ENCODE measurements at places on chromosomes 7 and 10.

DNA sequence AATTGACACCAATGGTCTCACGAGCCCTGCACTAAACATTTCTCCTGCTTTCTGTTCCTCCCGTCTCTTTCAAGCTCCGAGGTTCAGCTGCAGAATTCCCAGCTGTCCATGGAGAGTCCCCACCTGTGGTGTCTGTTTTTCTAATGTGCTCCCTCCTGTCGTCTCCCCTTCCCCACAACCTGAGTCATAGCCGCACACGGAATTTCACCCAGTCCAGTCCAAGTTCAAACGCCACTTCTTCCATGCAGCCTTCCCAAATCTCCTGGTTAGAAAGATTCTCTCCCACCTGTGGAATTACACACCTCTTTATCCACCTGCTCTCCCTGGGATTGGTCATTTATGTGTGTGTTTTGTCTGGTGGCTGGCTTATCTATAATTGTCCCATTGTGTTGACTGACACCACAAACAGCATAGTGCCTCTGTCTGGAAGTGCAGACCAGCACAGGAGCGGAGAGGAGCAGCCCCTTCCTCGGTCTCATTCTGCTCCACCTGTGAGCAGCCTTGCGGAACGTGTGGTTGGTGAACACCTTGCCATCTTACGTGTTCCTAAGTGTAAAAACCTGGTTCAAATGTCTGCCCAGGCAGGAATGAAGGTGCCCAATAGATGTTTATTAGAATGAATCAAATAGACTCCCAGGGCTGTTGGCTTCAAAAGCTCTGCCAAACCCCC lies 3.3 kb upstream of the DIP2C start:
- DNase-seq, result no peak

DNA sequence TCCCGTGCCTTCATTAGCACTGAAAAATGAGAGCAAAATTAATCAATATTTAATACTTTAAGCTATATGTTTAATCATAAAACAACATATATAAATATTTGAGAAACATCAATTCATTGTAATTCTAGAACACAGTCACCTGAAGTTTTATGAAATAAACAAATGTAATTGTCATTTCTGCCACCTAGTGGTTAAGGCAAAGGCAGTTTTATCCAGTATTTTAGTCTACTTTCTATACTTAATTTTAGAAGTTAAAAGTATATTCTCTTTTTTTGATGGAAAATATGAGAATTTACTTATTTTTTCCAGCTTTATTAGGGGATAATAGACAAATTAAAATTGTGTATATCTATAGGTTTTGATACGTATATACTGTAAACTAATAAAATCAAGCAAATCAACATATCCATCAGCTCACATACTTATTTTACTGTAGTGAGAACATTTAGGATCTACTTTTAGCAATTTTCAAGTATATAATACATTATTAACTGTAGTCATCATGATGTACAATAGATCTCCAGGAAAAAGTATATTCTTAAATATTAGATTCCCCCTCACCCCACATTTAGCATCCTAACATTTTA lies 16.9 kb downstream of the PCGF6 start:
- no peak for DNase-seq

GRCh38 chr7:115637128-115637527 lies 393.4 kb downstream of the TFEC start:
- DNase-seq, result no peak

- DNase-seq, result no peak
Observed at GRCh38 chr10:9175200-9175599, 1120.7 kb downstream of the GATA3 start.

GRCh38 chr10:112475575-112476218 lies 28.7 kb downstream of the VTI1A start:
- DNase-seq, result no peak

GRCh38 chr10:33145451-33146188 lies 187.6 kb upstream of the ITGB1 start:
- DNase-seq, result no peak

- DNase-seq, result no peak
Observed at GRCh38 chr10:46257099-46257498, 29.7 kb upstream of the ANTXRL start.

GRCh38 chr10:76738991-76739390 lies 898.6 kb downstream of the KCNMA1 start:
- DNase-seq, result no peak

GRCh38 chr7:117169907-117170306 lies 153.0 kb downstream of the WNT2 start:
- DNase-seq, result no peak

- DNase-seq, result no peak
Observed at GRCh38 chr7:123548406-123548805, 9.2 kb downstream of the NDUFA5 start.

- DNase-seq, result no peak
Observed at GRCh38 chr7:40177071-40177470, 42.3 kb downstream of the SUGCT start.

GRCh38 chr7:33497051-33497450 lies 367.7 kb downstream of the BBS9 start:
- no peak for DNase-seq

DNA sequence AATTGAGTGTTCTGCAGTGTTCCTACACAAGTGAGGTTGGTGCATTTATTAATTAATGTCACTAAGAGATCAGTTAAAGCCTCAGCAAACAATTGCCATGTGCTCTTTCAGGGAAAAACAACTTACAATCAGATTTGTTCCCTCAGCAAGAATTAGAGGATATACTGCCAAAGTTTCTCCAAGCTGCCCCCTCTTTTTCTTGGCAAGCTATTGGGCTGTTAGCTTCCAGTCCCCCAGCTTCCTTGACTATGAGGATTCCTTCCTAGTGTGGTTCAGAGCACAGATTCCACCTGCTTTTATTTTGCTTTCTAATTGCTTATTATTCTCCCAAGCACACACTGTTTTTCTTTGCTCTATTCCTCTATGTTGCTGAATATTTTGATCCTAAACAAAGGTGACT lies 112.7 kb downstream of the RBM20 start:
- DNase-seq, result no peak

DNA sequence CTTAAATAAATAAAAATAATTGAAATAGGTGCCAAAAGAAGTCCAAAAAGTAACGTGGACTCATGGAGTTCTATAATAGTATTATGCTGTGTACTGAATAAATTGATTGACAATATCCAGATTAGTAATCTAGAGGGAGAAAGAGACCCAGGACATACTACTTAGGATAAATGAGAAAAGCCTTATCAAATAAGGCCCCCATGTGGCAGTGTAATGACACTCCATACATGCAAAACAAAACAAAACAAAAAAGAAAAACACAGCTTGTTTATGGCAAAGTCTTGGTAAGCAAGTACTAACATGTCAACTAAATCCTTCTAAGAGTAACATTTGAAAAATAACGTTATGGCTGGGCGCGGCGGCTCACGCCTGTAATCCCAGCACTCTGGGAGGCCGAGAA lies 3.6 kb upstream of the RUNDC3B start:
- no peak for DNase-seq

GRCh38 chr10:78023741-78024140 lies 5.6 kb downstream of the POLR3A start:
- DNase-seq, result no peak

DNA sequence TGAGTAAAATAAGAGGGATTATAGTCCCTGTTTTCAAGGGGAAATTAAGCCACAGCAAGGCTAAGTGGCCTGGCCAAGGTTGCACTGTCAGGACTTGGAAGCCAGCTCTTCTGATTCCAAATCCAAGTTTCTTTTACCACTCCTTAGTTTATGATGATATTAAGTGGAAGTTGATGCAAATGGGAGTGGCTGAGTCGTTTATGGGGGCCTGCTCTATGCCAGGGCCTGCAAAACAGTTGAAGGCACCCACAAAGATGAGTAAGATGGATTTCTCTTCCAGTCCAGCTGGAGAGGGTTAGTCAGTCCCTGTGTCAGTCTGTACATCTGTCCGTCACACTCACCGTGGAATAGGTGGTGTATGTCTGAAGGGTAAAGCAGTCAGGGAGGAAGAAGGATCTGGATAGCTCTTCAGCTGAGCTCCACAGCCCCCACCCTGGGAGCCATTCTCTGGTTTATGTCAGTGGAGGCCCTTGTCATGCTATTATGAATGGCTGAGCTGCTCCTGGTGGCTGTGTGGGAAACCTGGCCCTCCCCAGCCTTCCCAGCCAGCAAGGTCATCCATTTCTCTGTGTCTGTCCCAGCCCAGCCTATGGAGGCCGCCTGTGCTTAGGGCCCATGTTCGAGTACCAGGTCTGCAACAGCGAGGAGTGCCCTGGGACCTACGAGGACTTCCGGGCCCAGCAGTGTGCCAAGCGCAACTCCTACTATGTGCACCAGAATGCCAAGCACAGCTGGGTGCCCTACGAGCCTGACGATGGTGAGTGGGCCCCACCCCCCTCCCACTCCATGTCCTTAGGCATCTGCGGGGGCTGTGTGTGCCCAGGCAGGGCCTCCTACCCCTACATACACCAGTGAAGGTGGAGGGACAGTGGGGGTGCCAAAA lies 44.5 kb downstream of the TBATA start:
- DNase-seq, result no peak

DNA sequence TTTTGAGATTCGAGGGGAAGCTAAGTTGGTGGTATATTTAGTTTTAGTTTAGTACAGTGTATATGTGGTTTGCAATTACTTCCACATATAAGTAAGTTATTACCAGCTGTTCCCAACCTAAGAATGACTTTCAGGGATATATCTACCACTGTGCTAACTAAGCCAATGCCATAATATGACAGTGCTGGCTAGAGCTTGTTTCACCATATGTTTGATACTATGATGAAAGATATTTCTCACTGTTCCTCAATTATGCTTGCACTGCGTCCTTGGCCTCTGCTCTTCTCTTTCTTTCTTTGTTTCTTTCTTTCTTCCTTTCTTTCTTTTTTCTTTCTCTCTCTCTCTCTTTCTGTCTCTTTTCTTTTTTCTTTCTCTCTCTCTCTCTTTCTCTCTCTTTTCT lies 113.8 kb upstream of the SKAP2 start:
- DNase-seq, result no peak

DNA sequence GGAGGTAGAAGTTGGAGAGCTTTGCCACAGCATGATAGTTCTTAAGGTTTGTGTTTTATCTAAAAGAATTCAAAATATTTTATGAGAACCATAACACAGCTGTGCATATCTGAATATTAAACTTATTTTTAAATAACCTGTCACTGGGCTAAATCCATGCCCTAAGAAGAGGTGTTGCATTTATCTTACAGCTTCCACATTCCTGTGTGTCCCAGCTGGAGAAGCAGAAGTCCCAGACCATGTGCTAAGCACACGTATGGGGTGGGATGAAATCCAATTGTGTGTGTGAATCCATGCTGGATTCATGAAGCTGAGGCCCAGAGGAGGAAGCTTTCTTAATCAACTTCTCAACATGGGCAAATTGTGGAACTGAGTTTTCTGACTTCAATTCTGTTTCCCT lies 121.5 kb downstream of the PKD1L1 start:
- no peak for DNase-seq

- DNase-seq, result no peak
Observed at GRCh38 chr10:14235566-14236195, 95.0 kb downstream of the FRMD4A start.

GRCh38 chr10:99233000-99233688 lies 2.5 kb downstream of the HPSE2 start:
- no peak for DNase-seq

DNA sequence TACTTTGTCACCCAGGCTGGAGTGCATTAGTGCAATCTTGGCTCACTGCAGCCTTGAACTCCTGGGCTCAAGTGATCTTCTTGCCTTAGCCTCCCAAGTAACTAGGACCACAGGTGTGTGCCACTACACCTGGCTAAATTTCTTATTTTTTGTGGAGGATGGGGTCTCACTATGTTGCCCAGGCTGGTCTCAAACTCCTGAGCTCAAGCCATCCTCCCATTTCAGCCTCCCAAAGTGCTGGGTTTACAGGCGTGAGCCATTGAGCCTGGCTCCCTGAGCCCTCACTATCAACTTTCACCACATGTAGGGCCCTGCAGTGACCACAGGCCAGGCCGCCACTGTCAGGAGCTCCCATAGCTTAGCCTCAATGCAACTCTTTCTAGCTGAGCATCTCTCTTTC lies 110.2 kb downstream of the CUL2 start:
- no peak for DNase-seq

DNA sequence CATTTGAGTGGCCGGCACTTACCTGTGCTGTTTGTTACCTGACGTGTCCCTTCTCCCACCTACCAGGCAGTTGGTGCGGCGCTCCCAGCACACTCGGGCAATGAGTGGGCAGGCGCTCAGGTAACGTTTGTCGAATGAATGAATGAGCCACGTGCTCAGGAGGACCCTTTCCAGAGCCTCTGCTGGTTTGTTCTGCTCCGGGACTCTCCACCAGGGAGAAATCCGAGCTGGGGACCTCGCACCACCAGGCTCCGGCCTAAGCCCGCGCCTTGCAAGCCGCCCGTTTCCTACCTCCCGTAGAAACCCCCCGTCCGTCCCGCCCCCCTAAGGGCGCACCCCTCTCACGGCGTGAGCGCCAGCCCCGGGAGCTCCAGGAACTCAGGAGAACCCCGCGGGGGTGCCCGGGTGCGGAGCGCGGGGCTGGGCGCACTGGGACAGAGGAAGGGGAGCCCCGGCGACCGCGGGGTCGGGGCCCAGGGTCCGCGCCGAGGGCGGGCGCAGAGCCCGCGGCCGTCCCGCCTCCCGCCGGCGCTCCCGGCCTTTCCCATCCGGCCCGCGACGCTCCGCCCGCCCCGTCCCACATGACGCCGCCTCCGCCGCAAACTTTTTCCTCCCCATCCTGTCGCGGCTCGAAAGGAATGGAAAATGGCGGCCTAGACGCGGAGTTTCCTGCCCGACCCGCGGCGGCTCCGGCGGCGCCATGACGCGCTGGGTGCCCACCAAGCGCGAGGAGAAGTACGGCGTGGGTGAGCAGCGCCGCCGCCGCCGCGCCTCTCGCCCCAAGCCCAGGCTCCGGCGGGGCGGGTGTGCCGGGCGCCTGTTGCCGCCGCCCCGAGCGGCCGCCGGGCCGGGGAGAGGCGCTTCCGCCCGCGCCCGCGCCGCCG lies at the start of gene DOCK1:
Gene DOCK1 (plus strand): TSS at position 611 of the 884 bp plus-strand sequence. CDS start 90 bp downstream, at position 701.
- peak; percentile 70 for DNase-seq

- DNase-seq, result no peak
Observed at GRCh38 chr10:4303045-4303444, 518.0 kb upstream of the KLF6 start.

- no peak for DNase-seq
Observed at GRCh38 chr7:5429857-5430611, 6.4 kb upstream of the TNRC18 start.

- DNase-seq, result no peak
Observed at GRCh38 chr10:47104151-47104605, 192.9 kb downstream of the PTPN20 start.

DNA sequence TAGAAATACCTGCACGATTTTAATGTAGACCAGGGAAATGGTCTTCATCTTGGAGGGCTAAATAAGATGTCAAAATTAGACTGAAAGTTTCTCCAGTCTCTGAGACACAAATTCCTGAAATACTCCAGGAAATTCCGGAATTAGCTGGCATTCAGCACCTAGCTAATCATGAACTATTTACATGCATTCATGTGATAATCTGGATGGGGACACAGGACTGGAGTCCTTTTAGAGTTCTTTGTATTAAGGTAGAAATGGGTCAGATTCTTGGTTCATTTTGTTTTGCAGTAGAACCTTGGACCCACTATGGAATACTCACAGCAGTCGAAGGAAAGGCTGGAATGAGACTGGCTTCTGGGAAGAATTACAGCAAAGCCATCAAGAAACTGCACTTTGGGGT lies 65.3 kb upstream of the MDFIC start:
- no peak for DNase-seq
